ENCODE measurements at places on chromosomes 1 and 21.

DNA sequence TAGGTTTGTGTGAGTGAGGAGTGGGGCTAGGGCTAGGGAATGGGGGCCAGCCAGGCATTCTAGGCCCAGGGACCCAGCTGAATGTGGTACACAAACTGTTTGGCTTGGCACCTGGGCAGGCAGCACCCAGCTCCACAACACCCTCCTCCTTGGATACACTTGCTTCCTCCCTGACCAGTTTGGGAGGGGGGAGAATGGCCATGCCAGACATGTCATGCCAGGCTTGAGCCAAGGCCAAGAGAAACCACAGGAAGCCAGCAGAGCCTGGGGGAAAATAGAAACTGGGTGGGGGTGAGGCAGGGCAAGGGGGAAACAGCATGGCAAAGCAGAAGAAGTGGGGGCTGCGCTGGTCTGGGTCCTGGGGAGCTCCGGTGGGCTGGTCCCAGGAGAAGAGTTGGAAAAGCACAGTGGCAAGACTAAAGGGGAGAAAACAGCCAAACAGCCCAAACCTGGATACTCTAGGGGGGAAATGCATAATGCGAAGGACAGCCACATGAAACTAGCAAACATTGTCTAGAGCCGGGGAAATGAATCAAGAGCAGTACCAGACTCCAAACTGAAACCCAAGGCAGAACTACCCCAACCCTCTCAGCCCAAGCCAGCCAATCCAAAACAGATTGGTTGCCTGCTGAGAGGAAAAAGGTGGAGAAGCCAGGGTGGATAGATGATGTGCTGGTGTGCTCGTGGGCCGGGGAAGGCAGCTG is 47.9 kb downstream of the LGR6 start:
- no peak for DNase-seq

DNA sequence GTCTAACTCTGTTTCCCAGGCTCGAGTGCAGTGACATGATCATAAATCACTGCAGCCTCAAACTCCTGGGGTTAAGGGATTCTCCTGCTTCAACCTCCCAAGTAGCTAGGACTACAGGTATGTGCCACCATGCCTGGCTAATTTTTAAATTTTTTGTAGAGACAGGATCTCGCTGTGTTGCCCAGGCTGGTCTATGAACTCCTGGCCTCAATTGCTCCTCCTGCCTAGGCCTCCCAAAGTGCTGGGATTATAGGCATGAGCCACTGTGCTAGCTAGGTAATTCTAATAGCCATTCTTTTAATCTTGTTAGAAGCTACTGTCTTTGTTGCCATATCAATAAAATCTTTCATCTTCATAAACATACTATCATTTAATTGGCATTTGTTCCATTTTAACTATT is 13.8 kb upstream of the MAST2 start:
- no peak for DNase-seq

DNA sequence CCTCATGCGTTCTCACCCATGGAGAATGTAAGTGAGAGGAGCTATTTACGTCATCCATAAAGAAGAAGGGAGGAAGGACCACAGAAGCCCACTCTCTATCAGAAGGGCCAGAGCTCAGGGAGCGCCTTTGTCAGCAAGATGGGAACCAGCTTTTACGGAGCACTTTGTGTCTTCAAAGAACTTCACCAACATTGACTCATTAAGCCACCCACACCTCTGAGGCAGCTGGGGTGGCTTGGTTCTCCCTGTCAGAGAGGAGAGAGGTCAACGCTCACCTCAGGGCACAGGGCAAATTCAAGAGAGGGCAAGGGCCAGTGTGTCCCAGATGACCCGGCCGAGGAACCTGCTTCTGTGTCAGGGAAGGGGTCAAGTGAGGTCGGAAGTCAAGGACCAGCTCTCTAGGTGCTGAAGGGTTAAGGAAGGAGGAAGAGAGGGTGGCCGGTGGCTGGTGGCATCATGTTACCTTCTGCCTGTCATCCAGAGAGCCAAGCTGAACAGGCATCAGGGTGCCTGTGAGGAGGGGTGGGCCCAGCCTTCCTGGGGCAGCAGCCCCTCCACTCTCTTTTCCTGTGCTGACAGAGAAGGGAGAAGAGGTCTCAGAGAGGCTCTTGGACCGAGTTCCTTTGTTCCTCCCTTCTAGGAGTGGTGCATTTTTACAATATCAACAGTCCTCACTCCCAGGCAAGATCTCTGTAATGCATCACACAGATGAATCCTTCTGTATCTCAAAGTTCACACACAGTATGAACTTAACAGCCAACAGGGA is 109.0 kb downstream of the ETS2 start:
- DNase-seq: no peak

DNA sequence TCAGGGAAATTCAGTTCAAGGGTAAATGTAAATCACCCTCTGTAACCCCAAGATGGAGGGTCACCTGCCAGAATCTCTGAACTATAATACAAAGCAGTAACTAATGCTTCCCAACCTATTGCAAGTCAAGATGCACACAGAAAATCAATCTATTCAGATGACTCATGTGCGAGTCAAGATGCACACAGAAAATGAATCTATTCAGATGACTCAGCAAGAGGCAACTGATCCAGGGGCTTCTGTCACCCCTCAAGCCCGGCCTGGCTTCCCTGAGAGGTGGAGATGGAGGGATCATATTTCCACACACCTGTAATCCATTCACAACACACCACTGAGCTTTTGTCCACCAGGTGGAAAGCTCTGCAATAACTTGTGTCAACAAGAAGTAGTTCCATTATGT is 17.4 kb upstream of the HIVEP3 start:
- DNase-seq: no peak

DNA sequence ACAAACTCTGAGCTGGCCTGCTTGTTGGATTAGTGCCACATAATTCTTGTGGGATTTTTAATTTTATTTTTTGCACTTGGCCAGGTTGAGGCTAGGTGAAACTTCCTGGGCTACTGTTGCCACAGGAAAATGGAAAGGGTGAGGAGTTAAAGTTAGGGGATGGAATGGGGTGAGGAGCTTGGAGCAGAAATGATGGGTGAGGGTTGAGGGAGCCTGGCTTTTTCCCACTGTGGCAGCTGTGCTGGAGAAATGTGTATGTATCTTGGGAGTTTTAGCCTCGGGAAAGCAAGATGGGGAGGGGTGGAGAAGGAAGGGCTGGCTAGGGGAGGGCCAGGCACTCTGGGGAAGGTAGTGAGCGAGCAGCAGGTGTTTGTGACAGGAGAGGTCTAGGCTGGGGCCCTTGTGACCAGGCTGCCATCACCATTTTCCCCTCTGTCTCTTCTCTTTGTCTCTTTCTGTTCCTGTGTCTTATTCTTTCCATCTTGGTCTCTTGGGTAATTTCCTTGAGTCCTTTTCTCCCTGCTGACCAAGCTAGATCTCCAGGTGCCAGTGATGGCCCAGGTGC is 2.0 kb downstream of the ZNF687 start:
- no peak for DNase-seq

GRCh38 chr1:169488157-169488556 is 2.4 kb upstream of the SLC19A2 start:
- no peak for DNase-seq

- DNase-seq: no peak
These were observed 8.6 kb downstream of the EDEM3 start for GRCh38 chr1:184745929-184746638.

GRCh38 chr1:214454569-214455396 is 96.6 kb downstream of the PTPN14 start:
- no peak for DNase-seq

GRCh38 chr1:26210147-26210870 is 19.9 kb downstream of the CATSPER4 start:
- no peak for DNase-seq

DNA sequence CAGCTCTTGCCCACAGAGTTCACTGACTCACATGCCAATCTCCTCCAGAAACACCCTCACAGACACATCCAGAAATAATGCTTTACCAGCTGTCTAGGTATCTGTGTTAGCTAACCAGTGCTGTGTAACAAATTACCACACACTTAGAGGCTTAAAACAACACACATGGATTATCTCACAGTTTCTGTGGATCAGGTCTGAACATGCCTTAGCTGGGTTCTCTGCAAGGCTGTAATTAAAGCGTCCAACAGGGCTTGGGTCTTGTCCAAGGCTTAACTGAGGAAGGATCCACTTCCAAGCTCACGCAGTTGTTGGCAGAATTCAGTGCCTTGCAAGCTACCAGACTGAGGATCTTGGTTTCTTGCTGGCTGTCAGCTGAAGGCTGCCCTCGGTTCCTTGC is 92.5 kb upstream of the RGS4 start:
- no peak for DNase-seq

- DNase-seq: no peak
These were observed 103.4 kb upstream of the KCNE2 start for GRCh38 chr21:34260277-34261008.

DNA sequence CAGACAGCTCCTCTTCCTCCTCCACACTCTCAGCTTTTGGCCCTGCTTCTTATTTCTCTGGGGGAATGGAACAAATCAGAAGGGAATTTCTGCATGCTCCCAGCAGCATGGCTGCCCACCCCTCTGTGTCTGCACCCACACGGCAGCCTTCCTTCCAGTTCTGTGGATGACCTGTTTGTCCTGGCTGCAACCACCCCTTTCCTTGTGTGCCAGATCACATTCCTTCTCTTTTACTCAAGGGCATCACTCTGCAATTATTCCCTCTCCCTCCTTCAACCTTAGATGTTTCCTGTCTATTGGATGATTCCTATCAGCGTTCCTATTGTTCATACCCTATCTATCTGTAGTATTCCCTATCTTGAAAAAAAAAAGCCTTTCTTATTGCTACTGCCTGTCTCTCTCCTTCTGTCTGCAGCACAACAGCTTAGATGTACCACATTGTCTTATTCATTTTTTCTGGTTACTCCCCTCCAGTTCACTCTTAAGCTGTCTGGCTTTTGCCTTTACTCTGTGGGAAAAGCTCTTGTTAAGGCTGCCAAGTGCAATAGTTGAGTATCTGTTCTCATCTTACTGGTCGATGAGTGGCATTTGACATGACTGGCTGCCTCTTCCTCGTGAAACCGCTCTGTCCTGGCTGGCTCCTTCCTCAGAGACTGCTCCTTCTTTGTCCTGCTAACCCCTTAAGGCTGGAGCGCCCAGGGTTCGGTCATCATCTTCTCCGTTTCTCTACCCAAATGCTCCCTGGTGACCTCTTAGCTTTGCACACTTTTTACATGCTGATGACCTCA is 351.1 kb downstream of the CAMTA1 start:
- no peak for DNase-seq

GRCh38 chr1:15081102-15081501 is 72.4 kb upstream of the TMEM51 start:
- no peak for DNase-seq

DNA sequence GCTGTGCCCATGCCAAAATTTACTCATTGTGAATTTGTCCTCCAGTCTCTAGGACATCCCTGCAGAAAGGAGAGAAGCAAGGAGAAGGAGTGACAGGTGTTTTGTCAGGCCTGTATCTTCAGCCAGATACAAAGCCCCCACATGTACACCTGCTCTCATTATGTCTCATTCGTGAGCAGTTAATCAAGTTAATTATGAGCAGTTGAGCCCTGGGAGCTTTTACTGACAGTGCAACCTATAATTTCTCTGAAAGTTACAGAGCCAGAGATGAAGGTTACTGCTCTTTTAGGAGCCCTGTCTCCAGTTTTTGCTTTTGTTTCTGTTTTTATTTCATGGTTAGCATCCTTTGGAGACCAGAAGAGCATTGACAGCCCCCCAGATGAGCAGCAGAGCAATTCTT is 5.0 kb upstream of the ILDR2 start:
- no peak for DNase-seq

GRCh38 chr1:175968486-175969172 is 225.2 kb upstream of the TNR start:
- DNase-seq: no peak

DNA sequence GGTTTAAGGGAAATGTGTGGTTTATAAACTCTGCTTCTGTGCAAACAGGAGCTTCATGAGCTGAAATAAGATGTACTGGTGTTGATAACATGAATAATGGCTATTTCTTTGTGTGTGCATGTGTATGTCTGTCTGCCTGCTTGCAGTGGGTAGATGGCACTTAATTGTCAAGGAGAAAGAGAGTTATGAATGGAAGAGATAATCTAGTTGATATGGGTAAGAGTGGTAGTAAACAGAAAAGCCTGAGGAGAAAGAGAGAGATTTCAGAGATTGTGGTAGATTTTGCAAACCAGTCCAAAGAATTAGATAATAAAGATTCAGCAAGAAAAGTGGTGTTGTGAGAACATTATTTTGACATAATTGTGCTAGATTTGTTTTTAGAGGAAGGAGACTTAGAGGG is 7.7 kb downstream of the SUCO start:
- DNase-seq: no peak

- DNase-seq: no peak
These were observed 579 bp upstream of the TENT5C start for GRCh38 chr1:117605164-117605773.

- DNase-seq: no peak
These were observed 240.2 kb downstream of the USH2A start for GRCh38 chr1:216183007-216183406.

DNA sequence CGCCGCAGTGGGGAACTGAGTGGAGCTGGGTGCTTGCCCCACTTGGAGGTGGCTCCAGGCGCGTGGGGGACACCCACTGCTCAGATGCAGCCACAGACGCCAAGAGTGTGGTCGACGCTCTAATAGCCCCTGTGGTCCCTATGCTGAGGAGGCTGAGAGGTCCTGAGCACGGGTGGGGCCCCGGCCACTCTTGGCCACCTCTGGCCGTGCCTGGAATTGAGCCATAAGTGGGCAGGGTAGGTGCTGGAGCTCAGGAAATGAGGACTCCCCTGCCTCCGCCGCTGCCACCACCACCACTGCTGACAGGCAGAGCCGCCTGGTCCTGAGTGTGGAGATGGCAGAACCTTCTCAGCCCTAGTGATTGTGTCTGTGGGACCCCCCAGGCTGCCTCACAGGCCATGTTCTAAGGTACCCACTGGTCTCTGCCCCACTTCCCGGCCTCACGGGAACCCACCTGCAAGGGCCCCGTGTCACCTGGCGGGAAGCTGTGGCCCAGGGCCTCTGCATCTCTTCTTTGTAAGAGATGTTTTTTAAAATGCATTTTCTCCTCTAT is 34.6 kb upstream of the DIP2A start:
- DNase-seq: no peak

GRCh38 chr1:156664046-156664766 is 13.0 kb downstream of the NES start:
- DNase-seq: no peak

GRCh38 chr1:183543619-183544204 is 46.5 kb downstream of the NCF2 start:
- DNase-seq: no peak

- DNase-seq: no peak
These were observed 445 bp upstream of the RGS4 start for GRCh38 chr1:163068716-163069115.

GRCh38 chr21:33418691-33419090 is 15.5 kb downstream of the IFNGR2 start:
- no peak for DNase-seq

DNA sequence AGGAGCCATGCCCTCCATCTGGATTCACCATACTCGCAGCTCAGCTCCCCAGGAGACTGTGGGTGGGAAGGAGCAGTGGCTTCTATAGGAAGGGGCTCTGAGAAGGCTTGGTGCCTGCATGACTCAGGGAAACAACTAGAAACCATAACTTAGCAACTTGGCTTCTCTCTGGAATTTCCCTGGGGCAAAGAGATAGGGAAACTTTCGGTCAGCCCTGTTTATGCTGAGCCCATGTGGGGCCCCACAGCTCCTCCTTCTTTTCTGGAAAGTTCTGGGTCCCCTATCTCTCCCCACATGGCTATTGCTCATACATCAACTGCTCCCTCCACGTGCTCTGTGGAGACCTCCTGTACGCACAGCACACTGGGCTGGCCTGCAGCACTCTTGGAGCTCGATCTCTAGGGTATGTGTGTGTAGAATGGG is 39.3 kb downstream of the PLEKHA6 start:
- DNase-seq: no peak
